PC-9 (cell line): ENCODE measurements at places on chromosomes 5 and 9.

GRCh38 chr5:69331528-69332445, 814 bp downstream of the CCDC125 start:
- peak; percentile 10 for DNase-seq

- no peak for DNase-seq
These were observed 4.7 kb upstream of the RASGEF1C start for GRCh38 chr5:180213657-180214207.

- no peak for DNase-seq
These were observed 5.4 kb upstream of the ZDHHC12 start for GRCh38 chr9:128729302-128729701.

DNA sequence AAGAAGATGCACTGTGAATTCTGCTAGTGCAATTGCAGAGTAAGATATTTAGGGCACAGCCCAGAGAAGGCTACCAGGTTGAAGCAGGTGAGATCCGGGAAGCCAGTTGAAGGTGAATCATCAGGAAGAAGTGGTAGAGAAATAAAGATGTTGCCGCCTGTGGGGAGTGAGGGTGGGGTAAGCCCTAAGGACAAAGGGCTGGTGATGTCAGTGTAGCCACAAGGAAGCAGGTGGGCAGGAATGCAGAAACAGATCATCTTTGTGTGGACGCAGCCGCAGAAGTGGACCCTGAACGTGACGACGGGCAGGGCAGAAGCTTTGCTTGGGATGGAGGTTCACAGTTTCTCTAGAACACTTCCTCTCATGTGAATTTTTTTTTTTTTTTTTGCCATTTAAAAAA, 164.2 kb downstream of the ACTL7B start:
- peak; percentile 88 for DNase-seq

DNA sequence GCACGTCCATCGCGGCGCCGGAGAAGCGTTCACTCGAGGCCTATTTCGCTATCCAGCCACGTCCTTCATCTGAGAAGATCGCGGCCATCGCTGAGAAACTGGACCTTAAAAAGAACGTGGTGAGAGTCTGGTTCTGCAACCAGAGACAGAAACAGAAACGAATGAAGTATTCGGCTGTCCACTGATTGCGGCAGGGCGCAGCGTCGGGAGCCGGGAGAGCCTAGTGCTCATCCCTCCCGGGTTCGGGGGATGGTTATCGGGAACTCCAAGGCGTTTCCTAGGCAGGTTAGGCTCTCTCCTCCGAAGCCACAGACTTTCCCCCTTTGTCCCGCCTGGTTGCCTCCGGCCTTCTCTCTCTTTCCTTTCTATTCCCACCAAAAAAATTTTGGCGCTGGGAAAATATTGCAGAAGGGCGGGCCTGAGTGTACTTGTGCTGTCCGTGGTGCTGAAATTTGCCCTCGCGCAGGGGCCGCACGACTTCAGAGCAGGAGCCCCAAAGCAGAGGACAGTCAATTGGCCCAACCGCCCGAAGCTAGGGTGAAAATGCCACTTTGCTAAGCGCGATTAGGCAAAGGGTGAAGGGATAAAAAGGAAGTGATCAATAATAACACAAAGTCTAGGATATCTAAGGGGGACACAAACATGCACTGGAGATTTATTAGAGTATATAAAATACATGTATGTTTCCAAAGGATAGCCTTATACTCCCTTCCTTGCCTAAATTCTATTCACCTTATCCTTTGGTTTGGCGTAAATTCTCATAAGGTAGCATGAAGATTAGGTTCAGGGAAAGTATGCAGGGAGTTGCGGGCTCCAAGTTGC, 1.8 kb downstream of the POU4F3 start:
- DNase-seq = peak; percentile 28

GRCh38 chr5:78594021-78594420, 54.6 kb downstream of the LHFPL2 start:
- no peak for DNase-seq
